SK-N-SH treated with all-trans-retinoic acid at 6 μM for 48 hours (cell line): ENCODE measurements at places on chromosomes 5 and 9.

DNA sequence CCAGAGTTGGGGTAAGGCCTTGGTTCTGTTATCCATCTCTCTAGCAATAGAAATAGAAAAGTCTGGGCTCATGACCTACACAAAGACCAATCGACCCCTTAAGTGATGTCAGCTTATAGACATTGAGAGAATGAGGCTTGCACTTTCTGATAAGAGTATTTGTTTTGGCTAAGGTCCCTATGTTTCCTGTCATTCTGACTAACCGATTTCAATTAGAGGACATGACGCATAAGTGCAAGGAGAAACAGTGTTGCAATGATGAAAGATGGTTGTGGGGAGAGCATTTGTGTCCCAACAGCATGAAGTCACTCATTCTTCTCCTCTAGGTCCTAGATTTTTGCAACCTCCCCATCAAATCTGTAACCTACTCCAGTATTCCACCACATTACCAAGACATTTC is 255.1 kb downstream of the MAT2B start:
- ATAC-seq: no peak

DNA sequence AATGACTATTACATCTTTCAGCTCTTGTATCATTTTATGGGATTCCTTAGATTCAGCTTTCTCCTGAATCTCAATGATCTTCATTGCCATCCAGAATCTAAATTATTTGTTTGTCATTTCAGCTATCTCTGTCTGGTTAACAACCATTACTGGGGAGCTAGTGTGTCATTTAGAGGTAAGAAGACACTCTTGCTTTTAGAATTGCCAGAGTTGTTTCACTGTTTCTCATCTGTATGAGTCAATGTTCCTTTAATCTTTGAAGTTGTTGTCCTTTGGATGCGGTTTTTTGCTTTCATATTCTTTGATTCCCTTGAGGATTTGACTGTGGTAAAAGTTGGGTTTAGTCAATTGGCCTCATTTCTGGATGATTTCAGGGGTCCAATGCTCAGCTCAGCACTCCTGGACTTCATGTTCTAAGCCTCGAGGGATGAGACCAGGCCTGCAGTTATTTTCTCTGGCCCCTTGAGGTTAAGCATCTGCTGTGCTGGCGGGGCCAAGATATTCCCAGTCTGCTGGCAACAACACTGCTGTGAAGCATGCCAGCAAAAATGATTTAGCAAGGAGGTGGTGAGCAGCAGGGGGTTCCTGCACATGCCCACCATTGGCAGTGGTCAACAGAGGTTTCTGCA is 102.4 kb upstream of the PCSK5 start:
- ATAC-seq: no peak

- ATAC-seq: no peak
Observed at GRCh38 chr5:68374796-68375518, 159.4 kb downstream of the PIK3R1 start.

DNA sequence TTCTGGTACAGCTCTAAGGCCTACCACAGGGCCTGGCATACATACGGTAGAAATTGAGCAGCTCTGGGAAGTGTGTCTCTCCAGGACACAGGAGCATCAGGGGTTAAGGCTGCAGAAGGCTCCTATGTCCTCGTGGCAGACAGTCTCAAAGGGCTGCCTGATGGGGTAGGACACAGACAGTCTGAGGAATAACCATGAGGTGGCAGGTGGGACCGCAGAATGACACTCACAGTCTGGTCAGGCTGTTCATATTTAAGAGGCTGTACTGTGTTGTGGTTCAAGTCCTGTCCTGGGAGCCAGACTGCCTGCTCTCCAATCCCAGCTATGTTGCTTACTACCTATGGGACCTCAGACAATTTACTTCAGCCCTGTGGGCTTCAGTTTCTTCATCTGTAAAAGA is 217.1 kb downstream of the TRIM32 start:
- ATAC-seq: no peak
